Activated CD4-positive, alpha-beta T cell treated with anti-CD3 and anti-CD28 coated beads, Interleukin-2, amount 10 ng/mL, durations not matched to agents 7 days and 5 days (primary cell): ENCODE measurements at places on chromosomes 6 and 20. TPM values are rescaled to one million over a fixed set of nuclear protein-coding genes. Genes with fewer than 3 reads are reported as not detected.

DNA sequence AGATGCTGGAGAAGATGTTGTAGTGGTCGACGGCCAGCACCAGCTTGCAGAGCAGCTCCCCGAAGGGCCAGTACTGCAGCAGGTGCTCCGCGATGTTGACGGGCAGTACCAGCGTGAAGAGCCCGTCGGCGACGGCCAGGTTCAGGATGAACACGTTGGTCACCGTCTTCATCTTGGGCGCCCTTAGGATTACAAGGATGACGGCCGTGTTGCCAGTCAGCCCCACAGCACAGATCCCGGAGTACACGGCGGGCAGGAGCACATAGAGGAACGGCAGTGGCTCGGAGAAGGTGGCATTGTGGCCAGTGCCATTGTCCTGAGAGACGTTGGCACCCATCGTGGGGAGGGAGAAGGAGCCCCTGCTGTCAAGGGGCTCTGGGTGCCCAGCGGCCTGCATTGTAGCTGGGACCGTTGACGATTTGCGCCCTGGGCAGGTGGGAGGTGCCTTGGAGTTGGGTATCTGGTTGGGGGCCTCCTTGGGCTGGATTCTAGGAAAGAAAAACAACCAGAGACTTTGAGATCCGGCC is 867 bp downstream of the NPBWR2 start:
- peaks cover 3% of the 10 kb centered on the region for H3K4me1 ChIP-seq
- no peak overlapping the region for H3K4me3 ChIP-seq
- no peak for DNase-seq
- no peaks in the 10 kb centered on the region for H3K36me3 ChIP-seq
- H3K27ac ChIP-seq, result no peak overlapping the region

GRCh38 chr20:32512047-32512385 is 73.1 kb downstream of the NOL4L start:
- H3K27me3 ChIP-seq, result no peaks in the 10 kb centered on the region
- H3K36me3 ChIP-seq, result peaks cover 59% of the 10 kb centered on the region
- peak overlapping the region; percentile 68 for H3K4me3 ChIP-seq
- peak overlapping the region; percentile 86 for H3K27ac ChIP-seq
- peaks cover 84% of the 10 kb centered on the region for H3K4me1 ChIP-seq
- no peak for DNase-seq

DNA sequence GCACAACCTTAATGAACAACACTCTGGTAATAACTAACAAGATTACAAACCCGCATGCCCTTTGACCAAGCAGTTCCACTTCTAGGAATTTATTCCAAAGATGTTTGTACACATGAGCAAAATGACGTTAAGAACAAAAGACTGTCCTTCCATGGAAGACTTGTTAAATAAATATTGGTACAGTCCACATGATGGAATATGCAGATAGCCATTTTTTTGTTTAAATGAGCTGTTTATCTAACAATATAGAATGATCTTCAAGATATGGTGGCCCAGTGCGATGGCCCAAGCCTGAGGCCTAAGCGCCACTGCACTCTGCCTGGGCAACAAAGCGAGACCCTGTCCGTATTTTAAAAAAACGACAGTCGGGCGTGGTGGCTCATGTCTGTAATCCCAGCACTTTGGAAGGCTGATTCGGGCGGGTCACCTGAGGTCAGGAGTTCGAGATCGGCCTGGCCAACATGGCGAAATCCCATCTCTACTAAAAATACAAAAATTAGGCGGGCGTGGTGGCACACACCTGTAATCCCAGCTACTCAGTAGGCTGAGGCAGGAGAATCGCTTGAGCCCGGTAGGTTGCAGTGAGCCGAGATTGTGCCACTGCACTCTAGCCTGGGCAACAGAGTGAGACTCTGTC is 7.4 kb upstream of the AHCY start:
- peak overlapping the region; percentile 5 for H3K27ac ChIP-seq
- DNase-seq, result no peak
- H3K36me3 ChIP-seq, result no peaks in the 10 kb centered on the region

GRCh38 chr20:32316667-32317066 is 39.2 kb downstream of the KIF3B start:
- H3K4me3 ChIP-seq, result no peak overlapping the region
- no peaks in the 10 kb centered on the region for H3K27me3 ChIP-seq
- H3K36me3 ChIP-seq, result peaks cover 58% of the 10 kb centered on the region
- H3K27ac ChIP-seq, result no peak overlapping the region

- no peaks in the 10 kb centered on the region for H3K27me3 ChIP-seq
- H3K27ac ChIP-seq, result no peak overlapping the region
- H3K36me3 ChIP-seq, result peaks cover 18% of the 10 kb centered on the region
Observed at GRCh38 chr20:13809855-13810254, 25.0 kb downstream of the NDUFAF5 start.

DNA sequence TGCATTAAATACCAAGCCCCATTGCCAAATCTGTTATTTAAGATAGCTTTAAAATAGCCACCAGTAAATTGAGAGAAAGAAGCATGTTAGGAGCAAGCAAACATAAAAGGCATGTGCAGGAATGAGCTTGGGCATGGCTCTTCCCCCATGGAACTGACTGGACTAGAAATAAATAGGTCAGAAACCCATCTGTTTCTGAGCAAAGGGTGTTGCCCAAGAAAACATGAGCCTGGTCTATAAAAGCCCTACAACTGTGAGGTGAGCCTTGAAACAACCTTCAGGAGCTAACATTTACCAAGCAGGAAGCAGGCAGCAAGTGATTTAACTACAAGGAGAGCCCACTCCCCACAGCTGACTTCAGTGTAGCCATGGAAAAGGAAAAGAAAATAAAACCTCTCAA is 126.3 kb downstream of the C6orf118 start:
- H3K27me3 ChIP-seq, result no peaks in the 10 kb centered on the region
- no peak for DNase-seq
- no peaks in the 10 kb centered on the region for H3K4me1 ChIP-seq
- H3K4me3 ChIP-seq, result no peak overlapping the region
- H3K27ac ChIP-seq, result no peak overlapping the region
- H3K36me3 ChIP-seq, result no peaks in the 10 kb centered on the region

DNA sequence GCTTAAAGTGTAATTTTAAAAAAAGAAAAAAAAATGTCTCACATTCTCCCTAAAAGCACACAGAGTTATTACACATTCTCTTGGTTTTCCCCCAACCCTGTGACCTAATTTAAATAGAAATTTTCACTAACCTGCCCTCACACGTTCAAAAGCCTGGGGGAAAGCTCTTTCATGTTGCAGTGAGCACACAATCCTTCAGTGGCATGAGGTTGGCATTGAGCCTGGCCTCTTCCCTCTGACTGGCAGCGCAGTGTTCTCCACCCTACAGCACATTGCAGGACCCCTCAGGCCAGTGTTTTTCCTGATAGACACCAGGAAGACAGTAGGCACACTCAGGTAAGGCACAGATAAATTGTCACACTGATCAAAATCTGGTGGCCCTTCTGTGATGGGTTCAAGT is 34.1 kb downstream of the TNFRSF21 start:
- no peak for DNase-seq
- H3K27me3 ChIP-seq, result no peaks in the 10 kb centered on the region
- H3K4me3 ChIP-seq, result no peak overlapping the region
- H3K27ac ChIP-seq, result no peak overlapping the region
- H3K36me3 ChIP-seq, result no peaks in the 10 kb centered on the region

- peak overlapping the region; percentile 57 for H3K27ac ChIP-seq
- H3K4me1 ChIP-seq, result peaks cover 39% of the 10 kb centered on the region
- peak overlapping the region; percentile 85 for H3K4me3 ChIP-seq
Observed at GRCh38 chr20:33400812-33401183, 521 bp downstream of the CDK5RAP1 start.

DNA sequence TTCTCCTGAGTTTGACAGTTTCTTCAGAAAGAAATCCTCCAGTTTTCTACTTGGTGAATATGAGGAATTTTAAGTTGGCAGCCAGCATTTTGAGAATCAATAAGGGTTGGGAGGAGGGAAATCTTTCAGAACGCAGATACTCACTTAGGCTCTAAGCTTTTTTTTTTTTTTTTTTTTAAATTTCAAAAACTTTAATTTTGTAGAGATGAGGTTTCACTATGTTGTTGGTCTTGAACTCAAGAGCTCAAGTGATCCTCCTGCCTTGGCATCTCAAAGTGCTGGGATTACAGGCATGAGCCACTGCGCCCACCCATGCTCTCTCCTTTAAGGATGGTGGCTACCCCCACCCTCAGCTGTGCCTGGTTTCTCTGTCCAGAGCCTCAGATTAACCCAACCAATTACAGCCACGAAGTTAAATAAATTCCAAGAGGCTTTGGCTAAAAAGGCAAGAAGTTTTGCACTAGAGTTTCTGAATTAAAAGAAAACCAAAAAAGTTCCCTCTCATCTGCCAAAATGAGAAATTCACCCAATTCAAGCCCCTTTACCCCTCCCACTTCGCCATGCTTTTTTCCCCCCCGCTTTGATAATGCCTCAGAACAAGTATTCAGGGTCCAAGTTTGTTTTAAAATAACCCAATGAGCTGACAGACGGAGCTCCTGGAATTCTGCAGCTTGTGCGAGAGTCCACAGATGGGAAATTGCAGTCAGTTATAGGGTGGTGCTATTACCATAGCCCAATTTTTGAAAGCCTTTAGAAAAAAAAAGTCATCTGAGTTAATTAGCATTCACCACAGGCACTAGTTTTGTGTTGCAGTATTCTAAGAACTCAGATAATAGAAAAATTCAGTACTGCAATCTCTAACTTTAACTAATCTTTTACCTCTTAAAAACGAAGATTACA is 94.3 kb upstream of the BEND3 start:
- H3K27me3 ChIP-seq, result no peaks in the 10 kb centered on the region
- H3K4me3 ChIP-seq, result no peak overlapping the region
- no peak for DNase-seq
- H3K27ac ChIP-seq, result no peak overlapping the region
- H3K36me3 ChIP-seq, result peaks cover 4% of the 10 kb centered on the region

Gene OXT
- not detected for total RNA-seq

Gene TP53TG5
- total RNA-seq, result not detected

Gene SLC17A9
- 12.6 TPM for total RNA-seq
